ENCODE measurements at places on chromosomes 12 and 14.
A peak's percentile ranks its signal among the peaks of the same experiment; 100 is the strongest.

DNA sequence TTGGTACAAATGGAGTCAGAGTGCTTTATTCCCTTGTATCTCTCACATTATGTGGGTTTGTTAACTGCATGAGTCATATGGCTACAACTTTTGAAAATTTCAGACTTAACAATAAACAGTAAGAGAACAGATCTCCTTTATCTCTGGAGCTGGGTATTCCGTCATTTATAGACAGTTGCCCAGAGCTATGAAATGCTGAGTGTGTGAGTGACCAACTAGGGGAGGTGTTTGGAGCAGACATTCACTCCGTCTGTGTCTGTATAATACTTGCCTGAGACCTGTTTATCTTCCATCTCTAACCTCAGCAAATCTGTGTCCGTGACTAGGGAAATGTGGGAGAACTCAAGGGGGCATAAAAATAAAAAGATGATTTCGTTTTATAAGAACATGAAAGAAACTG, 279.9 kb upstream of the FAR2 start:
- DNase-seq, result peak; percentile 61

DNA sequence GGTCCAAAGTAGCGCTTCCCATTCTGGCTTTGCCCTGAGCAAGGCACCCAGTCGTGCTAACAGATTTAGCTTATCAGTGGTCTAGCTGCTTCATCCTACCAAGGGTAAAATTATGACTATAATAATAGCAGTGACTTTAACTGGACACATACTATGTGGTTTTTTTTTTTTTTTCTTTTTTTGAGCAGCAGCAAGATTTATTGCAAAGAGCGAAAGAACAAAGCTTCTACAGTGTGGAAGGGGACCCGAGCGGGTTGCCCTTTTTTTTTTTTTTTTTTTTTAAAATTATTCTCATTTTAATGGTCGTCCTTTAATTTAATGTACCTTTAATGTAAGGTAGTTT, 505 bp downstream of the HELB start:
- no peak for DNase-seq

GRCh38 chr14:21735639-21736307, 62.2 kb upstream of the OR4E1 start:
- no peak for DNase-seq

DNA sequence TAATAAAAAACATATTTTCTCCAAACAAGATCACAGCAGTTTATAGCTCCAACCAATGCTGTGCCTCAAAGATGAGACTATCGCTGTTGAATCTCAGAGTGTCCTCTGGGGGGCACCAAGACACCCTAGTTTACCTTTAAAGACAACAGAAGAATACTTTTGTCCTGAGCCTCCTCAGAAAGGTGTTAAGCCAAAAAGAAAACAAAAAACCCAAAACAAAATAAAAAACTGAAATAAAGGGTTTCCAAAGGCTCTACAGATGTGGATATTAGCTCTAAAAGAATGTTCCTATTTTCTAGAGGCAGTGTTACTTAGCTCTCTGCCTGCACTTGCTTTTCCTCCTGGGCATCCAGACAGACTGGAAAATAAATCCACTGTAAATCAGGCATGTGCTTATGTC, 86.9 kb upstream of the TTC7B start:
- DNase-seq, result no peak

DNA sequence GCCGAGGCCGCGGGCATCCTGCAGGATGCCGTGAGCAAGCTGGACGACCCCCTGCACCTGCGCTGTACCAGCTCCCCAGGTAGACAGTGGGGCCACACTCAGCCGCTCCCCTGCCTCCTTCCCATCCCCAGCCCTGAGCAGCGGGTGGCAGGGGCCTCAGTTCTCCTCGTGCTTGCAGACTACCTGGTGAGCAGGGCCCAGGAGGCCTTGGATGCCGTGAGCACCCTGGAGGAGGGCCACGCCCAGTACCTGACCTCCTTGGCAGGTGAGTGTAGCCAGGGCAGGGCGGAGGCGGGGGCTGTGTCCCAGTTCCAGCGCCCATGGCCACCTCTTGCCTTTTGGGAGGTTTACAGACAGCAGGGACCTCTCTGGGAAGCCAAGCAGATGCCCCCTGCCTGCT, 22.9 kb downstream of the HIP1R start:
- no peak for DNase-seq

DNA sequence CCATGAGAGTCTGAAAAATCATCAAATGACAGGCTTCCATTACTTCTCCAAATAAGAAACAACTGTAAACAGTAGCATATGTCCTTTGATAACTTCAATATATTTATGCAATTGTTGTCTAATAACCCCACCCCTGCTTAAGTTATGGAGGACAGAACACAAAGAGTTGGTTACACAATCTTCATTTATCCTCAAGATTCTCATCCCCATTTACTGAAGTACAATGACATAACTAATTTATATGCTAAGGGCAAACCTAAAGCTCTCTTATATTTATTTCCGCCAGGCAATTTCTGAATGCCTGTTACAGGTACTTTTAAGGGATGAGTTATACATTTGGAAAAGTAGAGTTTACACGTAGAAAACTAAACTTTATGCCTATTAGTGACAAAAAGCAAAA, 12.3 kb downstream of the SCAF11 start:
- DNase-seq, result no peak

- no peak for DNase-seq
Measured at GRCh38 chr12:77488041-77488620, 342.6 kb upstream of the NAV3 start.

GRCh38 chr14:49218436-49219092, 367.6 kb downstream of the RPS29 start:
- no peak for DNase-seq

DNA sequence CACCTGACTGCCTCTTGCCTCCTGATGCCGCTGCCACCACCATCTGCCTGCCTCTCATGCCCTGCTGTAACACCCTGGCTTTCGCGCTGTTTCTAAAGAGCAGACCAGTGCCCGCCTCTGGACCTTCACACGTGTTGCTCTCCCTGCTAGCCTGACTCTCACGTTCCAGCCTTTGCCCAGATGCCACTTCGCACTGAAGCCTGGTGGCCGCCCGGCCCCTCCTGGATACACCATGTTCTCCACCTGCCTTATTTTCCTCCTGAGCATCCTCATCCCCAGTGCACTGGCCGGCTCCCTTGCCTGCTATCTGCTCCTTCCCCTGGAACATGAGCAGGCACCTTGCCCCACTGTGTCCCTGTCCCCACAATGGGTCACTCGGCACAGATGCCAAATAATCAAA, 146.5 kb downstream of the PIWIL1 start:
- DNase-seq, result peak; percentile 92

GRCh38 chr14:54834727-54835126, 67.9 kb downstream of the GCH1 start:
- DNase-seq, result no peak

GRCh38 chr12:26269562-26270284, 74.3 kb downstream of the SSPN start:
- no peak for DNase-seq

GRCh38 chr12:113591480-113591974, 119.9 kb upstream of the LHX5 start:
- no peak for DNase-seq
